ENCODE measurements at places on chromosomes 3 and 15. TPM values are rescaled to one million over a fixed set of nuclear protein-coding genes. Genes with fewer than 3 reads are reported as not detected.

DNA sequence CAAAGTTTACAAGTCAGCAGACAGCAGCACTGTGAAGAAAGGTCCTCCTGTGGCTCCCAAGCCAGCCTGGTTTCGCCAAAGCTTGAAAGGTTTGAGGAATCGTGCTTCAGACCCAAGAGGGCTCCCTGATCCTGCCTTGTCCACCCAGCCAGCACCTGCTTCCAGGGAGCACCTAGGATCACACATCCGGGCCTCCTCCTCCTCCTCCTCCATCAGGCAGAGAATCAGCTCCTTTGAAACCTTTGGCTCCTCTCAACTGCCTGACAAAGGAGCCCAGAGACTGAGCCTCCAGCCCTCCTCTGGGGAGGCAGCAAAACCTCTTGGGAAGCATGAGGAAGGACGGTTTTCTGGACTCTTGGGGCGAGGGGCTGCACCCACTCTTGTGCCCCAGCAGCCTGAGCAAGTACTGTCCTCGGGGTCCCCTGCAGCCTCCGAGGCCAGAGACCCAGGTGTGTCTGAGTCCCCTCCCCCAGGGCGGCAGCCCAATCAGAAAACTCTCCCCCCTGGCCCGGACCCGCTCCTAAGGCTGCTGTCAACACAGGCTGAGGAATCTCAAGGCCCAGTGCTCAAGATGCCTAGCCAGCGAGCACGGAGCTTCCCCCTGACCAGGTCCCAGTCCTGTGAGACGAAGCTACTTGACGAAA lies 24.2 kb downstream of the STARD5 start:
- DNase-seq = no peak

- peak; percentile 74 for DNase-seq
These were observed 205.7 kb upstream of the ZPLD1 start for GRCh38 chr3:102229062-102229655.

DNA sequence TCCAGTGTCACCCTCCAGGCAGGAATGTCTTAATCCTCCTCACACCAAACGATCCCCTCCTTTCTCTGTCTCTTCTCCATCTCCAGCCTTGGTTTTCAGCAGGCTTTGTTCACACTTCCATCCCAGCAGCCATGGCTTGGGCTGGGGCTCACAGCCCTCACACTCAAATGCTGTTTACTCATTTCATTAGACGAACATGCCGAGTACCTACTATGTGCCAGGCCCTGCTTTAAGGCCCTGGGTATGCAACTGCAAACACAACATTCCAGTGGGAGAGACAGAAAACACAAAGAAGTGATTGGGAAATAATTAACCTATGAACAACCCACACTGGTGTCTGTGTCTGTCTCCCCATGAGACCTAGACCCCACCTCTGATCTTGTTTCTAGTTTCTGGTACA lies 43.9 kb downstream of the LYZL4 start:
- DNase-seq = no peak

DNA sequence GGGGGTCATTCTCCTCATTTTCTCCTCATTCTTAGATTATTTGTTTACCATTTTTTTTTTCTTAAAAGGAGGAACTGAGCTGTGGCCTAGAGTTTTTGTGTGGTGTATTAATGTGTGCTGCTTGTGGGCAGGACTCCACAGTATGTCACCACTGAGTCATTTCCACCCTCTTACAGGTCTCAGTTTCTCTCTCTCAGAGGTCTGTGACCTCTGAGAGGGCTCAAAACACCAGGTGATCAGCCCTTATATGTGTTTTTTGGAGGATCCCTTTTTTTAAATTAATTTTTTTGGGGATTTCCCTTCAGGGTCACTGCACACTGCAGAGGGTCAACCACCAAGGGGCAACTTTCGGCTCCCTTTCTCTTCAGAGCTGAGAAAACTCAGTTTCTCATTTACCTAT lies 166.4 kb downstream of the SUCNR1 start:
- DNase-seq = no peak

GRCh38 chr3:17075907-17076306 lies 191.2 kb downstream of the PLCL2 start:
- DNase-seq = no peak

GRCh38 chr3:141234283-141234682 lies 2.7 kb downstream of the PXYLP1 start:
- no peak for DNase-seq

DNA sequence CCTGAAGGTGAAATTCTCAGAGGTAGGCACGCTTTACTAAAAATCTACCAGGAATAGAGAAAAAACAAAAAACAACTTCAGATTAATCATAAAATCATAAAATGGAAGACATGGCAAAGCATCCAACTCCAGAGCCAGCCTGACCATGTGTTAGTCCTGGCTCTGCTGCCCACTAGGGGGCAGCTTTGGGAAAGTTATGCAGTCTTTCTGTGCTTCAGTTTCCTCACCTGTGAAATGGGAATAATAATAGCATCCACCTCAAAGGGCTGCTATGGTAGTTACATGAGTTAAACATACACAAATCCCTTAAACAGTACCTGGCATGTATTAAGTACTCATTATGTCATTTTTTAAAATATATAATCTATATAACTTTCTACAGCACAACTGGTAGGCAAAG lies 52.3 kb downstream of the WNT5A start:
- DNase-seq = no peak

DNA sequence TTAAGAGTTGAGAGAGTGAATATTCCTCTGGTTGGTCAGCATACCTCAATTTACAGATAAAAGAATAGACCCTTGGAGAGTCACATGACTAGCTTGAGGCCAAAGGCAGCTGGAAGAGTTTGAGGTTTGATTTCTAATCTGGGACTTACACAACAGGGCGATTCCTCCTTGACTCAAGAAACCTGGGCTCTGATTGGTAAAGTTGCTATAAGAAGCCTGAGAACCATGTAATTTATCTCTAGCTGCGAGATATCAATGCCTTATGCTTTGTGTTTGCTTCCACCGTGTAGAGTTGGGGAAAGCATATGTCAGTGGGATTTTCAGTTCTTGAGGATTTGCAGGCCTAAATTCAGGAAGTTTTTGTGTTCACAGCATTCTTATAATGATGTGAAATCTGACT lies 206.0 kb downstream of the KLHL25 start:
- no peak for DNase-seq

DNA sequence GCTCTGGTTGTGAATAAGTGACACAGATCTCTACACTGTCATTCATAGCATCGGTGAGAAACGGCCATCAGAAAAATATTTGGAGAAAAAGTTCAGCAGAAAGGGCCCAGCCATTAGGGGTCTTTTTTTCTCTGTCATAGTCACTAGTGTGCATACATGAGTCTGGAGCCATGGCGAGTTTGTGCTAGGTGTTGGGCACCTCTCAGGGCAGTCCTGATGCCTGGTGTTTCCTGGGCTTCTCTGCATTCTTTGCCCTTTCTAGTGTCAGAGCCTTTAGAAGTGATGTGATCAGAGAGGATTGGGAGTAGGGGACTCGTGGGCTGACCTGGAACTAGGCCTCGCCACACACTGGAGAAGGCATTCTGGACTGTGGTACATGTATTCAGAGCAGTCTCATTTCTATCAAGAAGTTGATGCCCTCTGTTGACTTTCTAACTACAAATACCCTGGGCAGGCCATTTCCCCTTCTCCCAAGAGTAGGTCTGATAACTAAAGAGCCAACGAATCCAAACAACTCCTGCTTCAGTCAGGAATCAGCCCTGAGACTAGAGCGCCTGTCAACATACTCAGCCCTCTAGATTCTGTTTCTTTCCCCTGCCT lies 1.6 kb downstream of the KY start:
- DNase-seq = no peak

DNA sequence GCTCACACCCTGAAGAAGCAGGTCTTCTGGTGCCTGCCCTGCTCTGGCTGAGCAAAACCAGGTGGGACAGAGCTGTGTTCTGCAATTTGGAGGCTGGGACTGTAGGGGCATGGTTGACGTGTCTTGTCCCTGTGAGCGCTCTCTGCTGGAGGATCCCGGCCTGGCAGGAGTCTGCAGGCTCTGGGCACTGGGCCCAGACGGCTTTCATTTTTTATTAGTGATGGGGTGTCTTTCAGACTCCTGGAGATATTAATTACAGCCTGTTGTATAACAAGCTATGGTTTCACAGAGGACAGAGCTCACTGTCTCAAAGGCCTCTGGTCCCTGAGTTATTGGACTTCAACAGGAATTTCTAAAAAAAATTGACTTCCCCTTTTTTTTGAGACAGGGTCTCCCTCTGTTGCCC lies 29.5 kb upstream of the ZNF710 start:
- peak; percentile 21 for DNase-seq

DNA sequence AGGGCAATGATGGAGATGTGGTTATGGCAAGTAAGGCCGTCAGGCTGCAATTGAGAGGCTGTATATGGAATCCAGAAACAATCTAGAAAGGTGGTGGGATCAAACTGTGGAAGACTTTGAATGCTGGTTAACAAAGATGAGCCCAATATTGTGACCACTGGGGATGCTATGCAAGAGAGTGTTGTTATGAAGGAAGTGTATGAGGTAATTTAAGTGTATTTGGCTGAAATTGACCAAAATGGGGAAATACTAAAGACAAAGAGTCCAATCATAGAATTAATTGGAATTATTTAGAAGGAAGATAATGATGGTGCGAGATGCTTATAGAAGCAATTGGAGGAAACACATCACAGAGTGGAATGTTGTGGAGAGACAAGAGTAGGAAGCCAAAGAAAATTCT lies 24.5 kb downstream of the BTLA start:
- no peak for DNase-seq

DNA sequence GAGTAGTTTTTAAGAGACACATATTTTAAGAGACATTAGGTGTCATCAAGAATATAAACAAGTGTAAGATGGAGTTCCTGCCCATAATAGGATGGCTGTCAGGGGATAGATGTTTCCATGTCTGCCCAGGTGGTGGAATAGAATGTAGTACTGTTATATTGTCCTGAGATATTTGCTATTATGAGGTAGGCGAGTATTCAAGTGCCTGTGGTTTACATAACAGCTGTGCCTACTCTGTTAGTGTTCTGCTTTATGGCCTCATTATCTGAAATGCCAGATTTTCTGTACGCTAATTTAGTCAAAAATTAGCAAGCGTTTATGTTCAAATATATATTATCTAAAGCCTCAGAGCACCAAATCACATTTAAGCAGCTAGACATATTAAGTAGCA lies 360.2 kb upstream of the ROPN1 start:
- DNase-seq = no peak

DNA sequence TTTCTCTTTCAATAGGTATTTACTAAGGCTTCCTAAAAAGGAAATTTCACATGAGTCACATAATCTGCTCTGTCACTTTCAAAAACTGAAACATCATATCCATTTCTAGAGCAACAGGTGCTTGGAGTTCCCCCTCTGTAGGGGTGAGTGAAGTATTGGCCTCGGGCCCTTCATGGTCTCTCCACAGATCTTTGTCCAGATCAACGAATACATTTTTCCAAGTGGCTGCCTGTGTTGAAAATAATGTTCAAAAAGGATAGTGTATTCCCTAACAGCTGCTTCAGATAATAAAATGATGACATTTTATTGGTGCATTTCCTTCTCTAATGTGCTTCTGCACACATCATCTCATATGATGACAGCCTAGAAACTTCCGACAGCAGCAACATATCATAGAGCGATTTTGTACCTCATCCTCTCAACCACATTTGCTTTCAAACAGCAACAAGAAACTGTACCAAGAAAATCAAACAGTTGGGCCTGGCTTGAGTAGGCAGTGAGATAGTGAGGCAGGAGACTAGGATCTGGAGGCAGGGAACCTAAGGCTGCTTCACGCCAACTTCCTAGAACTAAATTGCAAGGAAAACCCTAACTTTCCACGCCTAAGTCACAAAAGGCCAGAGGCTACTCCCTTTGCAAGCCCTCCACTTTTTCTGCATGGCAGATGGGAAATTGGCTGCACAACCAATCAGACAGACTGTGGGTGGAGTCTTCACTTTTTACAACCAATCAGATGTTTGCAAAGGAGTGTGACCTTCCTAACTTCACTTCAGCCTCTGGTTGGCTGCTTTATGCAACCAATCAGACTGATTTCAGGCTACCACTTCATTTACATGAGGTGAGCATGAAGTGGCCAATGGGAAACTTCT lies 340.2 kb downstream of the LRRC3B start:
- no peak for DNase-seq

DNA sequence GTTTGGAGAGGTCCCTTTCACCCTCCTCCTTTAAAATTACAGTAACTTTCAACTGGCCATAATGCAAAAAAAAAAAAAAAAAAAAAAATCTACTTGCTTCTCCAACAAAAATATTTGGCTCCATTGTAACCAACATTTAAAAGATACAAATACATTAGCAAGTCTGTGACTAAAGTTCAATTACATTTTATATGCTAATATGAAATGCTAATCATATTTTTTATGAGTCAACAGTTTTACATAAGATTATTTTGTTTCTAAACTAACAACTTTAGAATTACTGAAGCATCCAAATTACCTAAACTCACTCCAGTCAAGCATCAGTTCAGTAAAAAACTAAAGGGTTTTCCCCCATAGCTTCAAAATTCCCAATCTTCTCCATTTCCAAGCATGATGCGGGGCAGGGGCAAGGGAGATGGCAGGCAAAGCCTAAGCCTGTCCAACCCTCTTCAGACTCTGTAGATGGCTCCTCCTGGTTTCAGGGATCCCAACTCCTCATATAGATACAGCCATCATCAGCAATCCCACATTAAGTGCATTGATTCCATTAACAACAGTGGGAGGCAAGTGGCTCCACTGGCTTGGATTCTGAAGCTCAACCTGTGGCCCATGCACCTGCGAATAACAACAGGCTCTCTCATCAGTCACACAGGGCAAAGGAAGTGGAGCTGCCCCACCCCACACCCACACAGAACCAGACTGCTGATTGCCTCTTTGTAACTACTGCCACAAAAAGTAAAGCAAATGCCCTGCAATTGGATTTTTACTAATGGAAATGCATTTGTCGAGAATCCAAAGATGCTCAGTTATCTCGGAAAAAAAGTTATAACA lies 15.0 kb downstream of the SFMBT1 start:
- no peak for DNase-seq

- no peak for DNase-seq
These were observed 93.4 kb downstream of the CHCHD4 start for GRCh38 chr3:14031271-14031670.

DNA sequence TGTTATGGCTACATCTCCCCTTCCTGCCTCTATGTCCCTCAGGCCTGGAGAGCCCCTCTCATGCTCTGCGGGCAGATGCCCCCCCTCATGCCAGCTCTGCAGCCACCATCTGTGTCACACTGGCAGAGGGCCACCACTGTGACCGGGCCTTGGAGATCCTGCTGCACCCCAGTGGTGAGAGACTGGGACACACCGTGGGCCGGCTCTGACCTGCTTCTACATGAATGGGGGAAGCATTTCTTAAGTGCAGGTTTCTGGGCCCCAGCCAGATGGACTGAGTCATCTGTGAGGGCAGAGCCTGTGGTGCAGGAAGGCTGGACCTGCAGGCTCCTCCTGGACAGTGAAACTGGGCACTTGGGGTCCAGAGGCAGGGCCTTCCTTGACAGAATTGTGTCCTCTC lies 4.8 kb downstream of the VWA5B2 start:
- no peak for DNase-seq

The WDR72 gene
- 67.7 TPM for polyA plus RNA-seq

The REC114 gene
- polyA plus RNA-seq = not detected

The GMPS gene
- polyA plus RNA-seq = 72.6 TPM

Data from right renal cortex interstitium (tissue), 3 donors.